ENCODE measurements at places on chromosomes 12 and 14.

GRCh38 chr12:87870061-87870460, 159.1 kb downstream of the C12orf50 start:
- no peak for DNase-seq

GRCh38 chr14:92546347-92547053, 32.9 kb downstream of the RIN3 start:
- peak; percentile 35 for DNase-seq

DNA sequence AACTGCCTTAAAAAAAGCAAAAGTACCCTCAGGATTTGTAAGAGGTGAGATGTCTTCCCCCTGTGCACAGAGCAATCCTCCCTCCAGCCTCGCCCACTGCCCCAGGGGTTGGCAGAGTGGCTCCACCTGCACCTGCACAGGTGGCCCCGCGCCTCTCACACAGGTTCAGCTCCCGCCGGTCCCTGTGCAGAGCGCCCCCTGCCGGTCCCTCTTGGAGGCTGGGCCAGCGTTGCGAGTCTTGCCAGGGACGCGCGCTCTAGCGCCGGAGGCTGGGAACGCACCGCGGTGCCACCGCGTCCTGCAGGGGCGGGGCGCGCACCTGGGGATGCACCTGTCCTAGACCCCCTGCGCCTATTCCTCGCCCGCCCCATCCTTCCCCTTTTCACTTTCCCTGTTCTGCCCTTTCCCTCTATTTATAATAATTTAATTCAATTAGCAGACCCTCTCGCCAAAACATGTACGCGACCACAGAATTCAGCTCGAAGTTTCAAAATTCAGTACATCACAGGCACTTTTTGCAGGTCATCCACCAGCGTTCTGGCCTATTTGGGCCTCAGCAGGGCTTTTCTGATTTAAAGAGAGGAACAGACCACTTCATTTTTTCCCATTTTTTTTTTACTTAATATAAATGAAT, 618.6 kb downstream of the AACS start:
- DNase-seq, result no peak

- no peak for DNase-seq
Observed at GRCh38 chr14:61188196-61188595, 92.9 kb downstream of the TMEM30B start.

DNA sequence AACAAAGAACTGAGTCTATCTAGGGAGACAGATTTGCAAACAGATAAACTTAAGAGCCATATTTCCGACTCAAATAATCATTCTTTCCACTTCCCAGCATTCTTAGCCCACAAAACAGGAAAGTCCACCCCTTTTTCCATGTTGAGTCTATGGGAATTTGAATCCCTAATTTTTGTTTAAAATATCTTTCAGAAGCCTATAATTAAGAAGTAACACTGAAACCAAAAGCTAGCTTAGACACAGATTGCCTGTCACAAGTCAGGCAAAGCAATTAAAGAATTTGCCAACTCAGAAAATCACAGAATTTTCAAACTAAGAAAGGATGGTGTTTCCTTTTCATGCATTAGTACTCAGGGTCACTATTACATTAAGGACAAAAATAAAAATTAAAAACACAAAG, 17.0 kb downstream of the ATP2B1 start:
- peak; percentile 31 for DNase-seq

- DNase-seq, result peak; percentile 51
Observed at GRCh38 chr14:35398071-35398584, 6.4 kb downstream of the NFKBIA start.

DNA sequence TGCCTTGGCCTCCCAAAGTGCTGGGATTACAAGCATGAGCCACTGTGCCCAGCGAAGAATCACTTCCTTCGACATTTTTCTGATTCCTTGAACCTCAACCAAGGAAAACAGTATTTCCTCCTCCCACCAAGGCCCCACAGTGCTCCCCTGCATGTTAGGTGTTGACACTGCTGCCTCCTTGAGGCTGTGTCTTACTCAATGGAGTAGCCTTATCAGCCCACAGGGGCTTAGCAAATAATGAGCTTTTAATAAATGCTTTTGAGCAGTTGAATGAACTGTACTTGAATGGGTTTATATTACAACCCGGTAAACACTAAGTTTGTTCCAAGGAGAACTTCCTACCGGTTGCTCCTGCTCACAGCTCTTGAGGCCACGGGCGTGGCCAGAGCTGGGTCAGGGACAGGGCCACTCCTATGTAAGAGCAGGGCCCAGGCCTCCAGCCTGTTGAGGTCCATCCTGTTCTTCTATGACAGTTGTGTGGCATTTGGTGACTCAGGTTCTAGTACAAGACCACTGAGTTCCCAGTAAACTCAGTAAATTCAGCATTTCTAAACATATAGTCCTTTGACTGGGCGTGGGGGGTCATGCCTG, 36.8 kb upstream of the TUBA1A start:
- DNase-seq, result peak; percentile 48

GRCh38 chr12:10170216-10170615, 1.7 kb downstream of the OLR1 start:
- DNase-seq, result peak; percentile 49

- no peak for DNase-seq
Observed at GRCh38 chr12:20508962-20509361, 140.6 kb downstream of the PDE3A start.

- DNase-seq, result peak; percentile 59
Observed at GRCh38 chr12:49827401-49828099, 663 bp downstream of the NCKAP5L start.

- DNase-seq, result no peak
Observed at GRCh38 chr12:11707535-11707934, 58.1 kb downstream of the ETV6 start.

DNA sequence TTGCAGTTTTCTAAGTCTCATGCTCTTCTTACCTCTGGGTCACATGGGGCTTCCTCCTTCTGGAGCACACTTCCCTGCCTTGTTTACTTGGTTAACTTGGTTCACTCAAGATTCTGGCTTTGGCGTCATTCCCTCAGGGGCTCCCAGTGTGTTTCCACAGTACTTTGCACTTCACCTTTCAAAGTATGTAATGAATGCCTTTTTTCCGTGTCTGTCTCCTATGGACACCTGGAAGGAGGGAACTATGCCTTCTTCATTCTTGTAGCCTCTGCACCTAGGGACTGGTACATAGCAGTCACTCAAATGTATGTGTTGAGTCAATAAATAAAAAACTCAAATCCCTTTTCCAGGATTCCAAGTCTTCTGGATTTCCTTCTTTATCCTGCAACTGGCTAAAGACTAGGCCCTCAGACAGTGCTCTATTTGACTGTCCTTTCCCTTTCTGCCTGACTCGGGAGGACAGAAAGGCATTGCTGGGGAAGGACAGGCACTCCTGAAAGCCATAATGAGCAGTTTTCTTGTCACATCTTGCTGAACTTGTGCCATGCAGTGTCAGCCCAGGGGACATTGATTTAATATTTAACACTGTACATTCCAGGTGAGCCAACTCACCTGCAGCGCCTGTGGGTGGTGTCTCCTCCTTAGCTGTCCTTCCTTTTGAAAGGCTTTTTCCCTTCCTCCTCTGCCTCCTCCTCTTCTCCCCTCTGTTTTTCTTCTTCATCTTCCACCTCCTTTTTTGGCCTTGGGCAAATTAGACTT, 12.8 kb downstream of the MYRFL start:
- no peak for DNase-seq

DNA sequence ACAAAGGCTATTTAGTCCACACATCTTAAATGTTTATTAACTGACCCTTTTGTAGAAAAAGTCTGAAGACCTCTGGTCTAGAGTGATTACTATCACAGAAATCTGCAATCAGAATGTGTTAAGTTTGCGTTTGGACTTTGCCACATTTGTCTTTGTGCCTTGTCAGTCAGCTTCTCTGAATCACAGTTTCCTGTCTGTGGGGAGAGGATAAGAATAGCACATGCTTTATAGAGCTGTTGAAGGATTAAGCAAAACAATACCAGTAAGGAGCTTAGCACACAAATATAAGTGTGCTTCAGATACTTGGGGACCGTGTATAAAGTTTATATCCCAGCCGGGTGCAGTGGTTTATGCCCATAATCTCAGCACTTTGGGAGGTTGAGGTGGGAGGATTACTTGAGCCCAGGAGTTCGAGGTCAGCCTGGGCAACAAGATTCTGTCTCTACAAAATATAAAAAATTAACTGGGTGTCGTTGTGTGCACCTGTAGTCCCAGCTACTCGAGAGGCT, 63.0 kb upstream of the BTG1 start:
- peak; percentile 77 for DNase-seq

DNA sequence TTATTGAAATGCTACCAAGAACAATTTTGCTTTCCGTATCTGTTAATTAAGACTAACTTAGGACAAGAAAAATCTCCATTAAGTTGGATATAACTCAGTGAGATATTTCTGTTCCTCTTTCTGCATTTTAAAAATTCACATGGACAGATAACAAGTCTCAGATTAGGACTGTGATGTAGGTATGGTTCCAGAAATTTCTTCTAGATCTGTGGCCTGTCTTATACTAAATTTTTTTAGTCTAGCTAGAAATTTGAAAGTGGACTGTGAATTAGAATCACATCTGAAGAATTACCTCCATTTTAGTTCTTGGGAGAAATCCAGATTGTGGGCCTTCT, 41.6 kb downstream of the USP15 start:
- no peak for DNase-seq

DNA sequence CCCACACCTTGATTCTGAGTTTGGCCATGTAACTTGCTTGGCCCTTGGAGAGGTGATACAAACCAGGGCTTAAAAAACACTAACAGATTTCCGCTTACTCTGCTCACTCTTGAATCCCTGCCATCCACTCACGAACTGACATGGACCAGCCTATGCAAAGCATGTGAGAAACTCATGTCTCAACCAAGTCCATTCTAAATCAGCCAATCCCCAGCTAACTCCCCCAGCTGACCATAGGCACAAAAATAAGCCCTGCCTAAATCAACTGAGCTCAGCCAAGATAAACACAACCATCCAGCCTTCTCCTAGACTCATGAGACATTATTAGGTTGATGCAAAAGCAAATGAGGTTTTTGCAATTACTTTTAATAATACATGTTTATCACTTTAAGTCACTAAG, 353.9 kb upstream of the TBX3 start:
- no peak for DNase-seq

GRCh38 chr12:56897844-56898361, 36.3 kb downstream of the SDR9C7 start:
- DNase-seq, result no peak

DNA sequence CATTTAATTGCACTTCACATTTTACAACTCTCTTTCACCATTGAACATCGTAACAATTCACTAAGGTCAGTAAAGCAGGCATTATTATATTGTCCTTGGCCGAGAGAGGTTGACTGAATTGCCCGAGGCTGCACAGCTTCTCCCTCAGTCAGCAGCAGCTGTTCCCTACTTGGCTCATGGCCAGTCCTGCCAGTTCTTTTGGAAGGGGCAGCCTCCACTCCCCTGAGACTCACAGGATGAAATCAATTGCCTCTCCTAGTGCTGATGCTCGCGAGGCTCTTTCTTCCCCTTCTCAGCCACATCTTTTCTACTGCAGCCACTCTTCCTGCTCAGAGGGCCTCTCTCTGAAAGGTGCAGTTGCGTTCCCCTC, 79.9 kb upstream of the KCNA1 start:
- no peak for DNase-seq

DNA sequence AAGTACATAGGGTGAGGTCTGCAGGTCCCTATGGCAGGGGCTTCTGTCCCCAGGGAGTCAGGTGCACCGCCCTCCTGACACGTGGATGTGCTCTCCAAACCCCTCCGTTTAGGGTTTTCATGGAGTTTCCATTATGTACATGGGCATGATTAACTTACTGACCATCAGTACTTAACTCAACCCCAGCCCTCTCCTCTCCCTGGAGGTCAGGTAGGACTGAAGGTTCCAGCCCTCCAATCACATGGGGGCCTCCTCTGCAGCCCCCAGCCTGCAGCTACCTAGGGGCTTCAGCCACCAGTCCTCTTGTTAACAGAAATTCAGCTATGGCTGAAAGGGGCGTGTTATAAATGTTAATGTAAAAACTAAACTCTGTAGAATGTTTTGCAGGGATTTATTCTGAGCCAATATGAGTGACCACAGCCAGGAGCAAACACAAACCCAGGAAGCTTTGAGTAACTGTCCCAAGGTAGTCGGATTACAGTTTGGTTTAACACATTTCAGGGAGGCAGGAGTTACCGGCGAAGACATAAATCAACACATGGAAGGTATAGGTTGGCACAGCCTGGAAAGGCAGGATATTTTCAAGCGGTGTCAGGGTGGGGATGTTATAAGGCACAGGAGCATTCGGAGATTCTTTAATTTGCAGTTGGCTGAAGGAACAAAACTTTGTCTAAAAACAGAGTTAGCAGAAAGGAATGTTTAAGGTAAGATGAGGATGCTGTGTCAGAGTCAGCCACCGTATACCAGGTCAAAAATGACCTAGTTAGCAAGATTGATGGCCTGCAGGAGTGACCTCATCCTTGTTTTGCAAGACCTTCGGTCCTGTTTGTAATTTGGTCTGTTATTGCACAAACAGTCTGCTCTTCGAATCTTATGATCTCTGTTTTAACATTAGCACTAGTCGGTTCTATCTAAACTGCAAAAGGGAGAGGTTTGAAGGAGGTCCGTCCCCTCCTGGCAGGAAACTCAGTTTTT, 75.2 kb downstream of the TNFAIP2 start:
- DNase-seq, result peak; percentile 91

- peak; percentile 55 for DNase-seq
Observed at GRCh38 chr12:43444940-43445564, 107.0 kb downstream of the ADAMTS20 start.

DNA sequence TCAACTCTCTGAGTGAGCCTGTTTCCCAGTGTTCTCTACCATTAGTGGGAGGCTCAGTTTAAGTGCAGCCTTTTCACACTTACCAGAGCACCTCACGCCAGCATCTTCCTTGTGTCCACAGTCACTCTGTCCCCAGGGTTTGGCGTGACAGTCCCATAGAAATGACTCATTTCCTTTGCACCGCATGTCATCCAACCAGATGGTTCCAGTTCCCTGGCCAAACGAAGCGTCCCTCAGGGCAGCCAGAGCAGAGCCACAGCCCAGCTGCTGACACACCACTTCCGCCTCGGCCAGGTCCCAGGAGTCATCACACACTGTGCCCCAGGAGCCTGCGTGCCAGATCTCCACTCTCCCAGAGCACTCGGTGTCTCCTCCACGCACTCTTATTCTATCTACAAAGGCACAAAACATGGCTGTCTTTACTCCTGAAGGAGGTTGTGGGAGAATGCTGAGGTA, 65.4 kb downstream of the ACSM4 start:
- DNase-seq, result peak; percentile 10

GRCh38 chr14:89767861-89768268, 186.7 kb downstream of the EFCAB11 start:
- peak; percentile 67 for DNase-seq

DNA sequence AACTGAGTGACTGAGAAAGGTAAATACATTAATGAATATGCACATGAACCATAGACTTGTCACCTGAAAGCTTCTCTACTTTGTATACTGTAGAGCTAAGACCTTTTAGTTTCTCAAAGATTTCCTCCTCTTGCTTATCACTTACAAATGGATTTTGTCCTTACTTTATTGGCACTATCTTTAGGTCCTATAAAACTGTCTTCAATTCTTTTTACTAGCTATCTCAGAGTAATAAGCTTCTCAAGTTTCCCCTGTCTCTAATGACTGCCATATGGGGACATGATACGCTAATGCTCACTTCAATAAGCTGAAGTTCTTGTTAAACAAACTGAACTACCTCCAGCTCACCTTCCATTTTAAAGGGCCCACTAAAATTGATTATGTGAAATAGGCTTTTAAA, 468.2 kb upstream of the CCDC196 start:
- no peak for DNase-seq

- DNase-seq, result no peak
Observed at GRCh38 chr14:35032562-35032961, 13.5 kb upstream of the FAM177A1 start.

GRCh38 chr14:76640923-76641395, 120.3 kb upstream of the VASH1 start:
- no peak for DNase-seq

Data from inflammatory macrophage treated with lipopolysaccharide for 4 hours (primary cell).